CD4-positive, alpha-beta T cell treated with Interleukin-17A for 4 hours (primary cell): ENCODE measurements at places on chromosomes 16 and 17.

DNA sequence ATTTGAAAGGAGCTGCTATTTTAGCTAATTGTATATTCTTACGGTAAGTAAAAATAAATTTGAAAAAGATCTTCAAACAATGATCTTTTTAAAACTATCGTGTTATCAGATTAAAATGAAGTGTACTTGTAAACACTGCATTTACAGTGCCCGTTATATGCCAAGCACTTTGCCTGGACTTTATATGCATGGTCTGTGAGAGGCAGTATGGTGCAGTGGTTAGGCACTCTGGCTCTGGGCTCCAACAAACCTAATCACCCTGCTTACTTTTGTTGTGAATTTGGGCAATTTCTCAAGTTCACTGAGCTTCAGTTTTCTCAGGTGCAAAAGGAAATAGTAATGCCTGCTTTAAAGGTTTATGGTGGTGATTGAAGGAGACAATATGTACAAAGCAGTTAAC, 1.4 kb downstream of the PMP22 start:
- no peak for DNase-seq

GRCh38 chr16:11264155-11264832, 4.8 kb downstream of the TNP2 start:
- DNase-seq: no peak

GRCh38 chr16:75296606-75297005, 45.2 kb upstream of the BCAR1 start:
- DNase-seq: no peak

GRCh38 chr17:77429369-77429968, 288.7 kb downstream of the SEC14L1 start:
- no peak for DNase-seq

- no peak for DNase-seq
Measured at GRCh38 chr16:10522966-10523365, 57.4 kb downstream of the EMP2 start.

- DNase-seq: no peak
Measured at GRCh38 chr17:62854098-62854680, 46.1 kb upstream of the MARCHF10 start.

DNA sequence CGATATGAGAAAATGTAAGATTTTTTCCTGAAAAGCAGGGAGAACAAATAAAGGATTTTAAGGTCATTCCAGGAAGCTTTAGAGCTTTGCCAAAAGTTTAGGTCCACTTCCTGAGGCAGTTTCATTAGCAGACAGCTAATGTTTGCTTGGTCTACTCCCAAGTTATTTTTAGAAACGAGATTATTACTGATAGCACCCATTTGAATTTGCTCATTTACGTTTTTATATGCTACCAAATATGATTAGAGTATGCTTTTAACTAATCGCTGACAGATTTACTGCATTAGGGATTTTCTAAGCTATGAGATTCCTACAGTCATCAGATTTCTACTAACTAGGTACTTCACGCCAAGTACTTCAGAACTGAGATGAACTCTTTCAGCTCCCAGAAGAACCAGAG, 98.1 kb downstream of the WNT3 start:
- DNase-seq: no peak

DNA sequence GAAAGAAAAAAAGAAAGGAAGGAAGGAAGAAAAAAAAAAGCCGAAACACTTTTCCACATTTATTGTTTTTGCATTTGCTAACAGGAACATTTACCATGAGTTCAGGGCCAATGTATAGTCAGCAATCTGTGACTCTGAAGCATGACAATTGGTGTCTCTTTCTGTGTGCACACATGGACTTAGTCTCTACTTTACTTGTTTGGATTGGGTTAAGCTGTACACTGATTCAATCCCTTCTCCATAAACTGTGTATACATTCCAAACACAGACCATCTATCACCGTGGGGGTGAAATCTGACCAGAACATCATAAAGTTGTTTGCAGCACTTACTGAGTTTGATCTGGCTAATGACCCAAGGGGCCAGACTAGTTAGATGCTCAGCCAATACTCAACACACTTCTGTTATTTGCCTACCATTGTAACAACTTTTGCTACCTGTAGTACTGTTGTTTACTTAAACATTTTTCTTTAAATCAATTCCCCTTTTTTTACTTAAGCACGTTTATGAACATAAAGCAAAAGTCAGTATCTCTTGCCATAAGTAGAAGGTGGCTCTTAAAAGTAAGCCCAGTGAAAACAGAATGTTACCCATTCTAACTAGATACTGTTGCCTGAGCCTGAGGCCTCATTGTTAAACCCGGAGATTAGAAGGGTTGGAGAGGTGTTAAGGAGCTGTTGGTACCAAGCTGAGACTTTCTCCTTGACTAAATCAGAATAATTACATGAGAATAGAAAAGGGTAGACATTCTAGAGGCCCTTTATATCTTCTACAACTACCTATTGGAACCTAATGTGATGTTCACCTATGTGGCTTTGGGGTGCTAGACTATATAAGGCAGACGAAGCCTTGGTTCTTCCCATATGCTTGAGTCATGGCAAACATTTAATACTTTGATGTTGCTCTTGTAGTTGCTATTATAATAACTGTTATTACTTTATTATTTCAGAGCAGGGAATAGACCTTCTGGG, 41.8 kb downstream of the SCNN1B start:
- DNase-seq: no peak

DNA sequence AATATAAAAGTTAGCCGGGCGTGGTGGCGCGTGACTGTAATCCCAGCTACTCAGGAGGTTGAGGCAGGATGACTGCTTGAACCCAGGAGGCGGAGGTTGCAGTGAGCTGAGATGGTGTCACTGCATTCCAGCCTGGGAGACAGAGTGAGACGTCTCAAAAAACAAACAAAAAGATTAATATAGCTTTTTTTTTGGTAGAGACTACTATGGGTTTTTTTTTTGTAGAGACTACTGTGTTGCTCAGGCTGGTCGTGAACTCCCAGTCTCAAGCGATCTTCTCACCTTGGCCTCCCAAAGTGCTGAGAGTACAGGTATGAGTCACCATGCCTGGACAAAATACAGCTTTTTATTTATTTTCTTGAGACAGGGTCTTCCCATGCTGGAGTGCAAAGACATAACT, 20.2 kb downstream of the ZNRF1 start:
- no peak for DNase-seq

DNA sequence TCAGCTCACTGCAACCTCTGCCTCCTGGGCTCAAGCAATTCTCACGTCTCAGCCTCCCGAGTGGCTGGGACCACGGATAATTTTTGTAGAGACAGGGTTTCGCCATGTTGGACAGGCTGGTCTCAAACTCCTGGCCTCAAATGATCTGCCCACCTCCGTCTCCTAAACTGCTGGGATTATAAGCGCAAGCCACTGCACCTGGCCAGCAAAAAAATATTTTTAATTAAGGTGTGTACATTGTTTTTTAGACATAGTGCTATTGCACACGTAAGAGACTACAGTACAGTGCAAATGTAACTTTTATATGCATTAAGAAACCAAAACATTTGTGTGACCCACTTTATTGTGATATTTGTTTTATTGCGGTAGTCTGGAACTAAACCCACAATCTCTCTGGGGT, 49.0 kb downstream of the NACA2 start:
- no peak for DNase-seq

DNA sequence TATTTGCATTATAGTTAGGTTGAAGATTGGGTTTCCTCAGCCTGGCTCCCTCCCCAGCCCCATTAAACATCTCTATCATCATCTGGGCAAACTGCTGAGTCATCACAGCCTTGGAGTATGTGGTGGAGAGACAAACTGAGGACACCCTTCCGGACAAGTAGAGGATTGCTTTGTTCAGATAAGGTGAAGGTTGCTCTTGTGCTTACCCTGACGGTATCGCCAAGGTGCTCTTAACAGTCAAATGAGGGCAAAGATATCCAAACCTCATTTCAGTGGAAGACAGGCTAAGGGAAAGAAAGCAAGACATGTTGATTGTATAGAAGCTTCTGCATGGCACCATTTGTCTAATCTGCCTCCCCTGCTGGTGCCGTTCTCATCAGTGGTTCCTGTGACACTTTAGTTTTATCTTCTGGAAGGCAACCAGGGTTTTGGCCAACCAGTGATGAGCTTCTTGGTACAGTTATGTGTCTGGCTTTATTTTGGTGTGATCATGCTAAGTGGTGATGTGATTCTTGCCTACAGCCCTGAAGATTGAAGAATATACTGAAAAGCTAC, 56.9 kb upstream of the LGALS9 start:
- no peak for DNase-seq

DNA sequence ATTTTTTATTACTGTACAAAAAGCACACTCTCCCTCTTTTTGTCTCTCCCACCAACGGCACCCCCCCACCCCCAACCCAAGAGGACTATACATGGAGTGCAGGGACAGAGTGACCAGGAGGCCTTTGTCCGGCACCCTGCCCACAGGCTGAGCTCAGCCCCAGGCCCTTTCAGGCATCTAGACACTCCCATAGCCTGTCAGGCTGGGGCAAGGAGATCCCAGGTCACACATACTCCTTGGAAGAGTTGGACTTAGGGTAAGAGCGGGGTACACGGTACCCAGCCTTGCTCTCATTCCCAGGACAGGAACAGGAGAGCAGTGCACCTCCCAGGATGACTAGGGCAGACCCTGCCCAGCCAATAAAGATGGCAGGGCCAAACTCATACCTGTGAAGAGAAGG, 2.1 kb downstream of the CLDN7 start:
- DNase-seq: no peak

GRCh38 chr16:53126390-53126789, 71.6 kb downstream of the CHD9 start:
- DNase-seq: no peak

DNA sequence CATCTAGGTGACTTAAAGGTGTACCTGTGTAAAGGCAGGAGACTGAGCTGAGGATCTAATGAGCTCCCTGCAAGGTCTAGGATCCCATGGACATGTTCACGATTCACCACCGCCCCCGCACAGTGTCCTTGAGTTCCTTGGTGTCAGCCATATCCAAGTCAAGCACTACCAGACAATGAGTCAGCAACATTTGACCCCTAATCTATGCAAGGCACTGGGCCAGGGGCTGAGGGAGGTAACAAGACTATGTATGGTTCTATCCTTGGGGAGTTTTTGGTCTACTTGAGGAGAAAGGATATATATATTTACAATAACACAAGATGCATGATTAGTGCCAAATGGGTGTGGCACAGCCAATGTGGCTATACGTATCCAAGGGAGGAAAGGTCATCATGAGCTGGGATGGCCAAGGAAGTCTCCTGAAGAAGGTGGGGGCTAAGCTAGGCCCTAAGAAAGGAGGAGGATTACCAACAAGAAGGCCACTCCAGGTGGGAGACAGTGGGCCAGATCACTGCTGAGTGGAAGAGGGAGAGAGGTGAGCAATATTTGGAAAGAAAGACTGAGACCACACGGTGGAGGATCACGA, 35.0 kb downstream of the ITGB3 start:
- DNase-seq: no peak

- no peak for DNase-seq
Measured at GRCh38 chr16:62965831-62966230, 929.6 kb upstream of the CDH8 start.

GRCh38 chr17:7632492-7632894, 2.6 kb downstream of the SHBG start:
- peak; percentile 35 for DNase-seq

DNA sequence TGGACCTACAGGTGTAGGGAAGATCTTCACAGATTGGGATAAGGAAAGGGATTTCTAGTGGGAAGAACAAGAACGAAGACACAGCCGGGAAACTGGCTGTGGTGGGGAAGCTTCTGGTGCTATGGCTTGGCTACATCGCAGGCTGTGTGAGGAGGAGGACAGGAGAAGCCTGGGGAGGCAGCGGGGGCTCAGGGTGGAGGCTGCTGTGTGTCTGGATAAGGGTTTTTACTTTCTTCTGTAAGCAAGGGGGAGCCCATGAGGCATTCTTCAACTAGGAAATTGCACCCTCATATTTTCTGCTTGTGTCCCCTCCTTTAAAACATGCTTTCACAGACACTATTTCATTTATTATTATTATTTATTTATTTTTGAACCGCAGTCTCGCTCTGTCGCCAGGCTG, 2.9 kb upstream of the RHBDF2 start:
- no peak for DNase-seq

DNA sequence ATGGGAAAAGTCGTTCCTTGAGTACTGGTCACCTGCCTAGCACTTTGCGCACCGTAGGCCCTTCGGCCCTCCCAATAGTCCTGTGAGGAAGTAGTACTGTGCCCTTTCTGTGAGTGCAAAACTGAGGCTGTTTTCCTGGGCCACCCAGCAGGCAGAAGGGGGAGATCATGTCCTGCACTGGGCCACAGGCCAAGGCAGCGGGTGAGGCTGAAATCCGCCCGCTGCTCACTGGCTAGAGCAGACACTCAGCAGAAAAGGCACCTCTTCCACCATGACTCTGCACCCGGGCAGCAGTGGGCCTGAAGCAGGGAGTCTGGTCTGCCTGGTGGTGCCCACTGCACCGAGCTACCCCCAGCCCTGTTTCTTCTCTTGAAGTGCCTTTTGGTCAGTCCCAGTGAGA, 20.2 kb downstream of the METTL22 start:
- DNase-seq: no peak
